ENCODE measurements at places on chromosomes 7 and 10.

DNA sequence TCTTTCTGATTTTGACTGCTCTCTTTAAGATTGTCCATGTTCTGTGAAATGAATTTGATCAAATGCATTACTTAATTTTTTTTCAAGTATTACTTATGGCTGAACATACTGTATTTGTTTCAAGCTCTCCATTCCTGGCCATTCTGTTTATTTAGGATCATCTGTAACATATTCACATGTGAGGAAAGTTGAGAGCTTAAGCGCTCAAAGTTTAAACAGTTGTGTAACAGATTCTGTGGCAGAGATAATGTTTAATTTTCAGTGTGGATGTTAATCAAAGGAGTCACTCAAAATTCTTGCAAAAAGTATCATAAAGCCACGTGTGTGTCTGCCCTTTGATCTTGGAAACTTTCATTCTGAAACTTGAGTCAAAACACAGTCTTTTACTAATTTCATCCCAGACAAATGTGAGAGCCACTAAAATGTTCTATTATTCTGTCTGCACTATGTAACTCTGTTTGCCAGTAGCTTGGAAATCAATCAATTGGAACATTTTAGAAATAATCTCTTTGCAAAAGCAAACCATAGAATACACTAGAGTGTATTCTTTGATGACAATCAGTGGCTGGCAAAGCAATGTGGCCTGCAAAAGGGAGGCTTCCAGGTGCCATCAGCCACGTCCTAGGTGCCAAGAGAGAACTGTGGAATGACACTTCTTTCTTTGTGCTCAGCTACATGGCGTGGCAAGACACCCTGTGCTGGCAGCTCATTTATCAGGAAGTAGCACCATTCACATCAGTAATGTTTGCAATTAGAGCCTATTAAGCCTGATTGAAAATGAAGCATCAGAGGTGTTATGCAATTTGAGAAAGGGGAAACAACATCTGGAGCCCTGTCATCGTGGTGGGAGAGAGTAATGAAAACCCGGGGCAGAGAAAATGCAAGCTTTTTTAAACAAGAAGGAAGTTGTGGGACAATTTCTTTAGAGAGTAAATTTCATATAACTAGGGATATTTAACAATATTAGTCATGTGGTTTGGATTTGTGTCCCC lies 40.9 kb downstream of the ARL5B start:
- no peak for DNase-seq

- no peak for DNase-seq
These were observed 2.1 kb downstream of the CASD1 start for GRCh38 chr7:94511718-94512117.

DNA sequence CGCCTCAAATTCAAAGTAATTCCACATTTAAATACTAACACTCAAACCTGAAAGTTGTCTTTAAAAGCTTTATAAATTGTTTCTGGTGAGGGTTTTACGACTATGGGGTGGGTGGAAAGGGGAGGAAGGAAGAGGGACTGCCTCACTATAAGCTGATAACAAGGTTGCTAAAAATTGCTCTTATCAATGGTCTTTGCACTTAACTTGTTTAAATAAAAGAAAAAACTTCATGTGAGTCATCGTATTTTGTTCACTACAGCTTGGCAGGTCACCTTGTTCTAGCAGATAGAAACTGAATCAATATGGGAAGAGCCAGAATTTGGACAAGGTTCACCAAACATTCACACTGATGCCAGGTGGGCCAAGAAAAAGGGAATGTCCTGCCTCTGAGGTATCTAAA lies 129.2 kb downstream of the TES start:
- no peak for DNase-seq

- no peak for DNase-seq
These were observed 68.5 kb downstream of the GNAT3 start for GRCh38 chr7:80443325-80443724.

GRCh38 chr10:27513451-27514191 lies 9.5 kb downstream of the RAB18 start:
- DNase-seq, result no peak

- no peak for DNase-seq
These were observed 268.0 kb downstream of the FRMD4A start for GRCh38 chr10:14062528-14063260.

DNA sequence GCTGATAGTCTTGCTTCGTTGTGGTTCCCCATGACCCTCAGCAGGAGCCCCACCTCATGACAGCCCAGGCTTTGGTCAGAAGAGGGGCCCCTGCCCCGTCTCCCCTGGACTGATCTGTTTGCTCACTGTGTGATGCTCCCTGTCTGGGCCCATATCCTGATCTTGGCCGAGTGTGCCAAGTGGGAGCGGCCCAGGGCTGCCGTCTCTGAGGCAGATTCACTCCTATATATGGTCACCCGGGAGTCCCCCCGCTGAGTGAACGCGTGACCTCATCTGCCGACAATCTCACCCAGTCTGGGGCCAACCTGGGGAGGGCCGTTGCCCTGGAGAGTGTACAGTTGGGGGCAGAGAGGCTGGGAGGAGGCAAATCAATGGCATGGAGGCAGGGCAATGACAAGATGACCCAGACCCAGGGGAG lies 34.5 kb downstream of the PPIF start:
- DNase-seq, result no peak

GRCh38 chr10:28478646-28479045 lies 54.3 kb upstream of the WAC start:
- no peak for DNase-seq

DNA sequence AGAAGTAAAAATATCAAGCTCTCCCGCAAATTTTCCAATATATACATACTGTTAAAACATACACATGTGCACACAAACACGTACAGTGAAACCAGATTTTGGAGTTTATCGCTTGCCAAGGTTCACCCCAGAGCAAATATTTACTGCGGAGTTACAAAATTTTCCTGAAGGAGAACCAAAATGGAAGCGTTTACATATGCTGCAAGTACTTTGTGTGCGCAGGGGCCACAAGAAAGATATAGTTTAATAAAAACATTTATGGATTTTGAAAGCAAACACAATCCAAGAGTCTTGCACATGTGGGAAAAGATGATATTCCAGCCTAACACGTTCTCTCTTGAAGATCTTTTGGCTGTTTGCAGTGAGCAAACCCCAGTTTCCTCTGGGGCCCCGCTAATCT lies 301.3 kb upstream of the NFE2L3 start:
- no peak for DNase-seq

DNA sequence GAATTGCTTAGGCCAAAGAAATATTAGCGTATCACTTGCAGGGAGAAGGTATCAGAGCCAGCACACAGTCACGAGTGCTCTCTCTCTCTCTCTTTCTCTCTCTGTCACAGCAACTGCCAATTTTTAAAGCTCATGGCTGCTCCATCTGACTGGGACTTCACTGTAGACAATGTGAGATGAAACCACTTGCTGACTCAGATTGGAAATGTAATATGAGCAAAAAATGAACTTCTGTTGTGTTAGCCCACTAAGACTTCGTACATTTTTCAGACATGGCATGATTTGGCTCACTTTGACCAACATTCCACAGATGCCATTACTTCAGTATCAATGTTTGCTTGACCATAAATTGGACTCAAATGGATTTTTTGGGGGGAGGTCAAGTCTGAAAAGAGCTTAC lies 68.1 kb downstream of the DGKB start:
- no peak for DNase-seq

GRCh38 chr7:2665359-2665791 lies 22.6 kb upstream of the AMZ1 start:
- DNase-seq, result no peak

DNA sequence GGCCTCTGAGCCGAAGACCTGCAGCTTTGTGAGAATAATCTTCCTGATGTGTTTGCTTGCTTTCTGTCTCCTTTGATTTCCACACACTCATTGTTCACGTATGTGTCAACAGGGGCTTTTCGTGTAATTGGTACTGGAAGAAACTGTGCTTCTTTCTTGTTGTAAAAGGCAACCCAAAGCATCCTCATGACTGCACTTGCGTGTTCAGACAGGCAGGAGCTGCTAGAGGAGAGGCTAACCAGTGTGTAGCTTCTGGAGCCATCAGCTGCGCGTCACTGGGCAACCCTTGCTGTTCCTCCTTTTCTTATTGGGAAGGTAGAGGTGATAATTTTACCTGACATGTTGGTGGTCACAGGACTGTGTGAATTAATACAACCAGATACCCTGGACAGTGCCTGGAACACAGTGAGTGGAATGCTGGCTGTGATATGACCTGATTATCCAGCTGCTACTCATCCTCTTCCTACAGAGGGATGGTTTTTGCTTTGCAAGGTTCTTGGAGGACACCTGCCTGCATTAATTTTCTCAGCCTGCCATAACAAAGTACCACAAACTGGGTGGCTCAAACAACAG lies 213.0 kb downstream of the ABCA13 start:
- DNase-seq, result no peak

DNA sequence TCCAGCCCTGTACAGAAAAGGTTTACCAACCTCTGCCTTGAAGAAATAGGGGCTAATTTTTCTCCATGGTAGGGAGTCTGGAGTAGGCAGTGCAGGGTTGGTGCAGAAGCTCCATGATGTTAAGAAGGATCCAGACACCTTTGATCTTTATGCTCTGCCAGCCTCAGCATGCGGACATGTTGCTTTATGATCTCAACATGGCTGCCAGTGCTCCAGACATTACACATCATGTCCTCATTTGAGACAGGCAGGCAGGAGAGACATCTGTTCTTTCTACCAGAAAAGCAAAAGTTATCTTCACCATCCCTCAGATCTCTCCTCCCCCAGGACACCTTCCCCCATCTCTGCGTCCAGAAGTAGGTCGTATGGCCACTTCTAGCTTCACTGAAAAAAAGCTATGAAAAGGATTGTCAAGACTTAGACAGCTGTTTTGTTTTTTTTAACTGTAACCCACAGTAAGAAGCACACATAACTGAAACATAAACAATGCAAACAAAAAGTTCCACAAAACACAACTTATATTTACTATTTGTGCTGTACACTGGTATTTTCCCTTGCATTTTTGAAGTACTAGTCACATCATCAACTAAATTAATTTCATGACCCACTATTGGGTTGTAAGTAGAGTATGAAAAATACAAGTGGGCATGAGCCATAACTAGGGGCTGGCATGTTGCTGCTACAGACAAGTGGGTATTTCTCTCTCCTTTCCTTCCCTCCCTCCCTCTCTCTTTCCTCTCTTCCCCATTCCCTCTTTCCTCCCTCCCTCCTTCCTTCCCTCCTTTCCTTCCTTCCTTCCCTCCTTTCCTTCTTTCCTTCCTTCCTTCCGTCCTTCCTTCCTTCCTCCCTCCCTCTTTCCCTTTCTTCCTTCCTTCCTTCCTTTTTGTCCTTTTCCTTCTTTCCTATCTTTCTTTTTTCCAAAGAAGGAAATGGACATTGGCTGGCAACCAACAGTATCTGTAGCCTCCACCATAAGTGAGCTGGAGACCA lies 2.6 kb upstream of the RASSF4 start:
- no peak for DNase-seq

GRCh38 chr10:48533951-48534720 lies 70.7 kb downstream of the ARHGAP22 start:
- no peak for DNase-seq

DNA sequence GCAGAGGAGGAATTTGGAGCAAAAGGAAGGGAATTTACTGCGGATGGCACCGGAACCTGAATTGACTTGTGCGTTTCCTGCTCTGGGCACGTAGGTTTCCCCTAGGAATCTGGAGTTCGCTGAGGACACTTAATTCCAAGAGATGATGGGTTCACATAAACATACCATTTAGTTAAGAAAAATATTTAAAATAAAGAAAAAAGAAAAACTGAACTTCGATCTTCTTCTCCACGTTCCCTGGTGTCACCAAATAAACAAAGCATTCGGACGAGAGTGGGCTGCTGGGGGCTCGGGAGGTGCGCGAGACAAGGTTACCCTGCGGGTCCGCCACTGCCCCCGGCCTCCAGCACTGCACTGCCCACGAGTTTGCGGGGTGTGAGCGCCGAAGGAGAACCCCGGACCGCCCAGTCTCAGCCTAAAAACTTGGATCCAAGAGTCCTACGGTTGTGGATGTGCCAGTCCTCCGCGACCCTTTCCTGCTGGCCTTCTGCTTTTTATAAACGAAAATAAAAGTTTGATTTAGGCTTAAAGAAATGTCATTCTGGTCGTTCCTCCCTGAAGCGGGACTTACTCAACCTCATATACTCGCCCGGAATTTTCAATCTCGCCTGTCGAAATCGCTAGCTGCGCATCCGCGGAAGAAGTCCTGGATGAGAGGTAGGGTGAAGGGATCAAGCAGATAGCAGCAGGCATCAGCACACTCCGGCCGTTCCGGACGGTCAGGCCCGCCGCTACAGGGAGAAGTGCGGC lies 30.3 kb downstream of the SKIDA1 start:
- no peak for DNase-seq

GRCh38 chr7:4225881-4226523 lies 456.1 kb upstream of the FOXK1 start:
- no peak for DNase-seq

DNA sequence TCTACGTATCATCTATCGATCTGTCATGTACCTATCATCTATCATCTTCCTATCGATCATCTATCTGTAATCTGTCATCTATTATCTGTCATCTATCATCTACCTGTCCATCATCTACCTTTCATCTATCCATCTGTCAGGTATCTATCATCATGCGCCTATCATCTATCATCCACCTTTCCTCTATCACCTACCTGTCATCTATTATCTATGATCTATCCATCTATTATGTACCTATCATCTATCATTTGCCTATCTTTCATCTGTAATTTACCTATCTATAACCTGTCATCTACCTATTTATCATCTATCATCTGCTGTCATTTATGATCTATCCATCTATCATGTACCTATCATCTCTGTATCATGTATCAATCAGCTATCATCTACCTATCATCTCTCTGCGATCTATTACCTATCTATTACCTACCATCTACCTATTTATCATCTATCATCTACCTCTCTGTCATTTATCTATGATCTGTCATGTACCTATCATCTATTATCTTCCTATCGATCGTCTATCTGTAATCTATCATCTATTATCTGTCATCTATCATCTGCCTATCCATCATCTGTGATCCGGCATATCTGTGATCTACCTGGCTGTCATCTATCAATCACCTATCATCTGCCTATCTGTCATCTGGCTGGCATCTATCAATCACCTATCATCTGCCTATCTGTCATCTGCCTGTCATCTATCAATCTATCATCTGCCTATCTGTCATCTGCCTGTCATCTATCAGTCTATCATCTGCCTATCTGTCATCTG lies 1.6 kb upstream of the VIPR2 start:
- no peak for DNase-seq

DNA sequence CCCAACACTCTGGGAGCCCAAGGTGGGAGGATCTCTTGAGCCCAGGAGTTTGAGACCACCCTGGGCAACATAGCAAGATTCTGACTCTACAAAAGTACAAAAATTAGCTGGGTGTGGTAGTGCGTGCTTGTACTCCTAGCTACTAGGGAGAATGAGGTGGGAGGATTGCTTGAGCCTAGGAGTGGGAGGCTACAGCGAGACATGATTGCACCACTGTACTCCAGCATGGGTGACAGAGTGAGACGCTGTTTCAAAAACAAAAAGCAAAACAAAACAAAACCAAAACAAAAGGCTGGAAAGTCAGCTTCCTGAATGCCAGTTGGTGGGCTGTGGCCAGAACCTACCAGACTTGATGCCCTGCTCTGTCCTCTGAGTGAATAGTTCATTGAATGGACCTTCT lies 242.8 kb downstream of the PHTF2 start:
- DNase-seq, result no peak
